ENCODE measurements at places on chromosomes 12 and 14.

- DNase-seq, result peak; percentile 21
Measured at GRCh38 chr12:92431146-92431545, 271.6 kb upstream of the PLEKHG7 start.

- DNase-seq, result no peak
Measured at GRCh38 chr12:120922279-120922678, 18.1 kb upstream of the SPPL3 start.

DNA sequence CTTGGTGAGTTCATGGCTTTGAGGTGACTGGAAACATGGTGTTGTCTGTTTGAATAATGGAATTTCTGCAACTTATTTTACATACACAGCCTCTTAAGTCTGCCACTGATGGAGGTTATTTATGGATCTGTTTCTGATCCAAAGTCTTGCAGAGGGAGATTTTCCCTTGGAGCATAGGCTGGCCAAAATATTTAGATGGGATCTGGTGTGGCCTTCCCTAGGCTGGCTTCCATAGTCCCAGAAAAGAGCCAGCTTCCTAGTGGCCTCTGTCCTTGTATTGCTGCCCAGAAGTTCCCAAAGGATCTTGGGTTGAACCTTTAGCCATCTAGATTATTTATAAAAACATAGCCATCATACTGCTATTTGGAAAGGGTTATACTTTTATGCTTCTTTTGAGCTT, 491.1 kb upstream of the RGS6 start:
- no peak for DNase-seq

DNA sequence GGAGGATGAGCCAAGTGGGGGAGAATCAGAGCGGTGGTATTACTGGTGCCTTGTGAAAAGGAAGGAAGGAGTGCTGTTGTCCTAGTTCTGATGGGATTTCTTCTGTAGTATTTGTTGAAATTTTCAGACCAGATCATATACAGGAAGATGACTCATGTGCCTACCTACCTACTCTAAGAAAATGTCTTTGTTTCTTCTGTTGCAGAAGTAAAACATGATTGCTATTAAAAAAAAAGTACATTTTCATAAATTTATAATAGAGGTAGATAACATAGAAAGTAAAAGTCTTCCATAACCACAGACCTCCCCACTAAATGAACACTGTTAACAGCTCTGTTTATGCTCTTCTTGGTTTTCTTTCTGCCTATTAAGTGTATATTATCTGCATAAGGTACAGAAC, 26.9 kb downstream of the SAMD4A start:
- no peak for DNase-seq

DNA sequence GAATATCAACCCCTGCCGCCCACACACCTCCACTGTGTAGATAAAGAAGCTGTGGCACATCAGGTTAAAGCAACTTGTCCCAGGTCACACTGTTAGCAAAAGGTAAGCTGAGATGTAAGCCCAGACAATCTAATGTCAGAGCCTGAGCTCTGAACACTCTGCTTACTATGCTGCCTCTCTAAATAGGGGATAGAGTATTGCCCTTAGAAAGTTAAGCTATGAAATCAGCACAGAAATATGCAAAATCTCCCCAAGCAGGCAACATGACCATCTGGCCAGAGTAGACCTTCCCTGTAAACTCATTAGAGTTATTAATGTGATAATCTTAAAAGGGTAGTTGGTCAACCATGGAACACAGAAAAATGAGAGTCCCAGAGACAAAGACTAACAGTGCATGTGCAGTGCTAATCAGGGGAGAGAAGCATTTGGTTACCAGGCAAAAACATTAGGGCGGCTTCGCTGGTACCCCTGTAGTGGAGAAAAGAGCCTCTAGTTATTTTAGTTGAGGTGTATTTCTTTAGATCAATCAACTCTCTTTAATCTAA, 171.0 kb downstream of the BTG1 start:
- DNase-seq, result no peak

- DNase-seq, result no peak
Measured at GRCh38 chr12:113744802-113745395, 221.2 kb downstream of the RBM19 start.

DNA sequence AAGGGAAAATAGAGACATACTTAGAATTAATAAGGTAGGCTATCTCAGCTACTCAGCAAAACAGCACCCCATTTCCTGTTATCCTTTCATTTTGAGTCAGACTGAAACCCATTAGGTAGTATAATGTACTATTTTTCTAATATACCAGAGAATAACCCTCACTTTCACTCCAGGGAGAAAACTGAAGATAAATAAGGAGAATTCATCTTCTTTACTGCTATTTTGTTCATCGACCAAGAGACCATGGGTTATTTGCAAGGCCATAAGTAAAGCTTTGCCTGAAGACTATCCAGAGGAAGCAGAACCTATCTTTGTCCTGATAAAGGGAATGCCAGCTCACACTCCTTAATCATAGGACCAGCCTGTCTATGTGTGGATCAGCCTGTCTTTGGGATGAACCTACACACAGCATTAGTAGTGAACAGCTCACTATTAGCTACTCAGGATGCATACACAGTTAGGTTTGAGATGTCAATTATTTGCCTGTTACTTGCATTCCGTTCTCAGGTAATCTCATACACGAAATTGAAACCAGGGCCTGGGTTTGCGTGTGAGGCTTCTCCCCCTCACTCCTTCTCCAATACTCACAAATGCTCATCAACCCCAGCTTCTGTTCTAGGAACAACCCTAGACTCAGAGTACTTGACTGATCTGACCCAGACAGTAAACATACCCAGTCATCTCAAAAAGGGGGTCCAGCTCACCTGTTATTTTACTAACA, 124.4 kb downstream of the DAD1 start:
- DNase-seq, result no peak

DNA sequence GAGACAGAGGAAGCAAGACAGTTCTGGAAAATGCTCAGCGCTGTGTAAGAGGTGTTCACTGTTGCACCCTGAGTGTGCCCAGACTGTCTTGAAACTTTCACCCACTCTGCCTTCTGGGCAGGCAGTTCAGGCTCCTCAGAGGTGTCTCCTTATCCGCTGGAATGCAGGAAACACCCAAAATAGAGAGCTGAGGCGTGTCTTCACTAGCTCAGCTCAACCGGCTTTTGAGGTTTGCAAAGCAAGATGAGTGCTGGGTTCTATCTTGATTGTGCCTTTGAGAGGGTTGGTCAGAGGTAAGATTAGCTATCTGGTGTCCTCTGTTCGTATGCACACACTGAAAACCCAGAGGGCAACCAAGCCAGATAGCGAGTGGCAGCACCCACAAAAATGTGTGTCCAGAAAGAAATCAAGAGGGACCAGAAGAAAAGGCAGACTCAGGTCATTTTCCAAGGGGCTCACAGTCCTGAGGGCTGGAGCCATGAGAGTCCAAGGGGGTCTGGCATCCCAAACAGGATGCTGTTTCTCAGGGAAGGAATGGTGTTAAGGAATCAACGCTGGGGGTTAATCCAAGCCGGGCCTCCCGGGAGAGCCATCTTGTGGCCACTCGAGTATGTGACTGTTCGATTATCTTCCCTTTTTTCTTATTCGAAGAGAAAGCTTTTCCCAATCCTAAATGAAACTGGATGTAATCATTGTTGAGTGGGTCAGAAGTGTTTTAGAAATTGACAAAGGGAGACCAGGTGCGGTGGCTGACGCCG, 47.1 kb downstream of the TBX3 start:
- DNase-seq, result peak; percentile 38

- no peak for DNase-seq
Measured at GRCh38 chr12:76449583-76449982, 101.4 kb upstream of the BBS10 start.

DNA sequence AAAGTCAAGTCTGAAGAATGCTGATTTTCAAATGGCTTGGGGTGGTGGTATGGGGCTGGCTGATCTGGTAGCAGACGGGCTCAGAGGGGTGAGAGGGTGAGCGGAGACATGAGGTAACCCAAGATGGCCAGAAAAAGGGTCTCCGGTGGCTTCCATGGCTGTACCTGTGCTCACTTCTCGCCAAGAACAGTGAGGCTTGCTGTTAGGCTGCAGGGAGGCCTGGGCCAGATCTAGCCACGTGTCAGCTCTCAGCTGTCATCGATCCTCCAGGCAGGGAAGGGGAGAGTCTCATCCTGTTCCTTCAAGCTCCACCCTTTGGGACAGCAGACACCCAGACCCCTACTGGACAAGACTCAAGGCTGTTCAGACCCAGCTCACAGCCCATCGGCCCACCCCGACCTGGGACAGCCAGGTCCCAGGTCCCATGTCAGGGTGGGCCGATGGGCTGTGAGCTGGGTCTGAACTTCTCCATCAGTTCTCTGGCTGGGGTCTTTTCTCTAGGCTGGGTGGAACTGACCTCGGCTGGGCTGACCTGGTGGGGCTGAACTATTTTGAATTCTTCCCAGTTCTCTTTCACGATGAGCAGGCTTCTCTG, 9.0 kb downstream of the LRTM2 start:
- no peak for DNase-seq

DNA sequence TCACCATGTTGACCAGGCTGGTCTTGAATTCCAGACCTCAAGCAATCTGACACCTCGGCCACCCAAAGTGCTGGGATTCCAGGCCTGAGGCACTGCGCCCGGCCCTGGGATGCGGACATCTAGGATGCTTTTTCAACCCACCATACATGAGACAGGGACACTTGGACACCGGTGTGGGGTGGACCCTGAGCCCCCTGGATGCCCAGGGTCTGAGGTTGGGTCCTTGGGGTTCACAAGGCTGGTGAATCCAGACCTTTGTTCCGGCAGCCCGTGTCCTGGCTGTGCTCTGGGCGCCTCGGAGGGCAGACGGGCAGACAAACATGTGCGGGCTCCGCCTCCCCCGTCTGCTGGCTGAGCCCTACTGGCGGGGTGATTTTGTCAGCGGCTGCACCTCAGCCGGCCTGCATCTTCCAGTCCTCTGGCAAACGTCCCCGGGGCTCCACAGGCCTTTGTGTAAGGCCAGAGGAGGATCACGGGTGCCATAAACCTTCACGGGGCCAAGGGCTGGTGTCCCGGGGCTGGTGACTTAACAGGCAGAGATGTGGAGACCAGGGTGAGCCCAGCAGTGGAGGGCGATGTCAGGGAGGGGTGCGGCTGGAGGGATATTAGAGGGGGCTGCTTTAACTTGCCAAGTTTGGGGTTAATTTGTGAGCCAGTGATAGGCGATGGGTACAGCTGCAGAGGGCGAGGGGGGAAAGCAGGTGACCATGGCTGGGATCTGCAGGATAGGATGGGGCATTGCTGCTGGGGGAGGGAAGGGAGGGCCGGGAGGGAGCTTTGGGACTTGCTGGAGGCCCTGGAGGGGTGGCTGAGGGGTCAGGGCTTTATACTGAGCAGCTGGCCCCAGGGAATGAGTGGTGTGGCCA, 5.8 kb downstream of the ASPG start:
- peak; percentile 16 for DNase-seq
